ENCODE measurements at places on chromosomes 12 and 14. TPM values are rescaled to one million over a fixed set of nuclear protein-coding genes. Genes with fewer than 3 reads are reported as not detected.

Gene PGF
- 2.9 TPM for total RNA-seq

Gene TTC8
- total RNA-seq: 24.7 TPM

Gene OR4E2
- not detected for total RNA-seq

- DNase-seq: no peak
Measured at GRCh38 chr12:102504280-102504679, 23.9 kb upstream of the IGF1 start.

DNA sequence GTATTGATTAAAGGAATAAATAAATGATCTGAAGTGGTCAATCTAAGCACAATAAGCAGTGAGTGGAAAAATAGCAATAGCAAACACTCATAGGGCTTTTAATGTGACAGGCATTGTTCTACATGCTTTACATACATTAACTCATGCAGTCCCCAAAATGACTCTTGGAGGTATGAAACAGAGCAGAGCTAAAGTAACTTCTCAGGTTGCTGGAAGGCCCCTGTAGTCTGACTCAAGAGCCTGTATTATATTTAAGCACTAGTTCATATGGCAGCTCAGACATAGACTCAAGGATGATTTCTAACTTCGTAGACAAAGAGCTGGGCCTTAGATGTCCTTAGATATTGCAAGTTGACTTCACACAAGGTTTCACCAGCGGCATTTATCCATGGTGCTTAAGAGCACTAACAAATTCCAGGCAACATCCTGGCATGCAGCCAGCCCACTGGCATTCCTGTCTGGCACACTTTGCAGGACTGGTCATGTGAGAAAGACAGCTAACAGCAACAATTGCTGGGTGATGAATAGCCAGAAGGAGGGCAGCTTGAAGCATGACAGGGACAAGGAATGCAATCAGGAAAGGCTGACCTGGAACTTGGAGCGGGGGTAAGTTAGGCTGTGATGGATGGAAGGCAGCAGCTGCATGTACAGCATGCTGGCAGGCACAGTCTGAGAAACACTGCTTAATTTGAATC, 22.9 kb upstream of the KTN1 start:
- no peak for DNase-seq

DNA sequence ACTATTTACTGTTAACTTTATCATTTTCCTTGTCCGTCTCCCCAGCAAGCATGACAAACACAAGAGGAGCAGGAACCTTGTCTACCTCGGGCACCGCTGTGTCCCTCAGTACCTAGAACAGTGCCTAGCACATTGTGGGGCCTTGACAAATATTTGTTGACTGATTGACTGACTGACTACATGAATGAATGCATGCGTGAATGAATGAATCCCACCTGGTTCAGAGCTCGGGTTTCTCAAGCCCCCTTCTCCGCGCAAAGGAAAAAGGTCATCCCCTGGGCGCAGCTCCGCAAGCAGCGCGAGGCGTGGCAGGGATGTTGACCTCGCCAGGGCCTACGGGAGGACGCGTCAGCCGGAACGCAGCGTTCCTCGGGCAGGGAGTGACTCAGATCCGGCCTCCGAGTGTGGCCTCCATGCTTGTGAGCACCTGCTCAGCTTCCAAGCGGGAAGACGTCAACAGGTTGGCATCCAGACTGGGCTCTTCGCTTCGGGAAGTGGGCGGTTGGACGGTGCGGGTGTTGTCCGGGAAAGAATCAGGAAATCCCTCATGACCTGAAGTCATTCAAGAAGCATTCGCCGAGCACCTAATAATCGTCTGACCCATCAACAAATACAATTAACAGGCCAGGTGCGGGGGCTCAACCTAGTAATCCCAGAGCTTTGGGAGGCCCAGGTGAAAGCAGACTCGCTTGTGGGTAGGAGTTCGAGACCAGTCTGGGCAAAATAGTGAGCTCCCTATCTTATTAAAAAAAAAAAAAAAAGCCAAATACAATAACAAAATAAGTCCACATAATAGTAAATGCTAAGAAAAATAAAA, 13.9 kb upstream of the UBC start:
- DNase-seq: no peak

All from neural crest cell (in vitro differentiated cells).